NCI-H187 treated with DMSO at 0.1 percent for 48 hours (cell line): ENCODE measurements at places on chromosomes 12 and 14.

DNA sequence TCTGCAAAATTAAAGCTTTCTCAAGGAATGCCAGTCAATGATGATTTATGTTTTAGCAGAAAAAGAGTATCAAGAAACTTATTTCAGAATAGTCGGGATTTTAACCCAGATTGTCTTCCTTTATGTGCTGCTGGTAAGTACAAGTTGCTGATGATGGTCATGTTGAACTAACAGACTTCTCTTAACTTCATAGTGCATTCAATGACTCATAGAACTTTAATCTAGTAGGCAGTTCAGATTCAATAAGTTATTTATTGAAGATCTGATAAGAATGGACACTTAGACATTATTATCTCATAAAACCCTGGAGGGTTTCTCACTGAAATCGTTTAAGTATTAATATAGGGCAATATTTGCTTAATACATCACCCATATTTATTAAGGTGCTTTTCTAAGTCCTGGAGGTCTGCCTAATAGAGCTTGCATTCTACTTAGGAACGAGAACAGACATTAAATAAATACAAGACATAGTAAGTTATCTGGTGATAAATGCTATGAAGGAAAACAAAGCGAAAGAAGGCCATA is 33.8 kb downstream of the TOGARAM1 start:
- DNase-seq = no peak

GRCh38 chr14:71119075-71119474 is 211.8 kb downstream of the PCNX1 start:
- DNase-seq = no peak

DNA sequence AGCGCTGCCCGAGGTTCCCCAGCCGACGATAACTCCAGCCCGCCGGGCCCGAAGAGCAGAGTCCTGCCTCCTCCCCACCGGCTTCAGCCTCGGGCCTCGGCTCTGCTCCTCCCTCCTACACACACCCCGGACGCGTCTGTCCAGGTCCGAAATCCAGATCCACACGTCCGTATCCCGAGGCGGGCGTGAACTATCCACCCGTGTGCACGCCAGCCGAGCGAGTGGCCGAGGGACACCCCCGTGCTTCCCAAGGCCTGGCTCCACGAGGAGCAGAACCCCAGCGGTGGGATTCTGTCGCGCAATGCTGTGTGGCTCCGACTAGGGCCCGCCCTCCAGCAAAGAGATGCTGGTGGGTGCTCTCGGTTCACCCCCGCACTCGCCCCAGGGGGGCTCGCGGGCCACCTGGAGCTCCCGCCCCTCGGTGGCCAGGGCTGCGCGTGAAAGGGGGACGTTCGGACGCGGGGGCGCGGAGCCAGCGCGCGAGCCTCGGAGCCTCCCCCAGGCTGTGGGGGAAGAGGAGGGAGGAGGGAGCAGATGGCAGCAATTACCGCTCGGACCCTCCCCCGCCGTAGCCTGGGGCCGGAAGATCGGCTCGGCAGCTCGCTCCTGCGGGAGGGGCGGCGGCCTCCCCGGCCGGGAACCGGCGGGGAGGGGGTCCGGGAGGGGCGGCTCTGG is 18.9 kb upstream of the ANKRD33 start:
- no peak for DNase-seq

DNA sequence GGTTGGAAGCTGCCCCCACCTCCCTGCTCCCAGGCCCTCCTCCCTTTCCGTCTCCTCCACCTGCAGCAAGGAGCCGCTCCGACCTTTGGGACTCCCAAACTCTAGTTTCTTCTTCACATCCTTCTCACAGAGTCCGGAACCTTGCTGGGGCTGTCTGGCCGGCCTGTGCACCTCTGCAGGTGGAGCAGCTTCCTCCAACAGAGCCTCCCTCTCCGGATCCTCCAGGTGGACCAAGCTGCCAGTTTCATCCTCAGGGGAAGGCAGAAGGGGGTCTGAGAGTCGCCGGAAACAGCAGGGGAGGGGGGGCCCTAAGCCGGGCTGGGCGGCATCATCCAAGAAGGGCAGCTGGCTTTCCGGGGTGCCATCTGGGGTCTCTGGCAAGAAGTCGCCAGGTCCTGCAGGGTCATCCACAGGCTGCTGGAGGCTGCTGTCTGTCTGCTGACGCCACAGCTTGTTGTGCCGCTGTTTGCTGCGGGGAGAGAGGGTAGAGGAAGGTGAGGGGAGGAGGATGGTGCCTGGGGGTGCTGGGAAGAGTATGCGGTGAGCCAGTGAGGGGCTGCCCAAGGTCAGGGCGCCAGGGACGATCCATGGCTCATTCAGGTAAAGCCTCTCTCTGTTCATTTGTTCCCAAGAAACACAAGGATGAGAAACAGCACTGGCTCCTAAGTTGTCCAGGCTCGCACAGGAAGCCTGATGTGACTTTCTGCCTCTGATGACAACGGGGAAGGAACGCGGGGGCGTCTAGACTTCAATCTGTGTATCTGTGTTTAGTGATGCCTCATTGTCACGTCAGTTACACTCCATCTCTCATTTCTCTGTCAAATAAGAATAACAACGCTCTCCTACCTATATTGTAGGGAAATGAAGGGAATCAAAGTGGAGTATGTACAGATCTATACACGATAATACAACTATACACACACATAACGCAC is 61.3 kb upstream of the CORO1C start:
- DNase-seq = no peak

- no peak for DNase-seq
These were observed 78.4 kb downstream of the TTC8 start for GRCh38 chr14:88902850-88903249.
